ACHN (cell line): ENCODE measurements at places on chromosomes 4 and X.

GRCh38 chr4:6770581-6771228 lies 11.8 kb upstream of the KIAA0232 start:
- no peak for DNase-seq

- no peak for DNase-seq
These were observed 571.5 kb upstream of the AMOT start for GRCh38 chrX:113412106-113412505.

DNA sequence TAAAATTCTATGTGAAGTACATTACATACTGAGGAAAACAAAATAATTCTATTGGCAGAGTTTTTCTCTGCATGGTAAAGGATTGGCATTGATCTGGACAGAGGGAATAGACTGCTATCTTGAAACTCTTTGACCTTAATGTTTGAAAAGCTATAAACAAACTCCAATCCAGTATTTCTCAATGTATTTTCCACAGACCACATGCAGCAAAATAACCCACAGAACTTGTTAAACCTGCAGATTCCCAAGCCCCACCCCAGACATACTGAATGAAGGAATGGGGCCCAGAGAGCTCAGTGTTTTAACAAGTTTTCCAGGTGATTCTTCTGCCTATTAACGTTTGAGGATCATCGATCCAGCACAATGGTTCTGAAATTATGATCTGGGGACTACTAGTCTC lies 15.7 kb downstream of the RNF128 start:
- no peak for DNase-seq

- DNase-seq: no peak
These were observed 119.9 kb upstream of the POF1B start for GRCh38 chrX:85499400-85499799.

DNA sequence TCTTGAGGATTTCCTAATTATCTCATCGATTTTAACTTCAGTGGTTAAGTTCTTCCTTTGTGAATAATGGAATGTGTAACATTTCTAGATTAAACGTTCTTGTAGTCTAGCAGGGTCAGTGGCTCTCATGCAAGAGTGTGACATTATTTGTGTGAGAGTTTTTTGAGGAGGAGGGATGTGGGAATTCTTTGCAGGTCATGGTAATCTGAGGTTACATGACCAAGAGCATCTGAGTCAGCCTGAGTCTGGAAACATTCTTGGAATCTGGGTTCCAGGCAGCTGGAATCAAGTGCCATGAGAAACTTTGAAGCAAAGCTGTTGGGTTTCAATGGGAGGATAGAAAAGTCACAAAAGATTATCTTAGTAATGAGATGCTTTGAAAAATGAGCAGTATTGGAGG lies 49.5 kb downstream of the GK start:
- DNase-seq: no peak

DNA sequence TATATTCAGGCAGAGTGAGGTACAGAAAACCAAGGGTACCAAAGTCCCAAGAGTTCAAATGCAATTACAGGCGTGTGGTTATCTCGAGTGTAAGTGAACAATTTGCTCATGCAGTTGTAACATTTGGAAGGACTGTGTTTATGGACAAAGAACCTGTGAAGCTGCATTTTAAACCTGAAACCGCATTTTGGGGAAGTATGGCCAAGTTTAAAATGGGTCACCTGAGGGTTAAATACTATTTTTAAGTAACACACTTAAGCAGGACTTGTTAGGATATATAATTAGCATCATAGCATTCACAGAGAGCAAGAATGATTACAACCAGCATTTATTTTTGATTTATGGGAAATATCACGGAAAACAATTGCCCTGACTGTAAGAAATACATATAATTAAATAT lies 79.1 kb upstream of the LCORL start:
- no peak for DNase-seq

DNA sequence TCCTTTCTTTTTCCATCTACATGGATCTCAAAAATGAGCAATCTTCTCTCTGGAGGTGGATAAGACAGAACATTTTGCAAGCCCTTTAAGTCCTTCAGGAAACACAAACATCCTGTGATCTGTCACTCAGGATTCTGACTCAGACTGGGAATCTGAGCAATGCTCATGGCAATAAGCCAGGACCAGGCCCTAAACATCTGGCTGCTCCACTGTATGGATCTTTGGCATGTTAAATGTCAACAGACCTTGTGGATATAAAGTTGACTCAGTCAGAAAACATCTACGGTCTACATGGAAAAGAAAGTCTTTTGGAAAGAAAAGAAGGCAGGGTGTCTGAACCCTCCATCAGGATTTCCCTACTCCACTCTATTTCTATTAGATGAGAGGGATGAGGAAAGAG lies 17.8 kb upstream of the CHIC2 start:
- DNase-seq: peak; percentile 92

DNA sequence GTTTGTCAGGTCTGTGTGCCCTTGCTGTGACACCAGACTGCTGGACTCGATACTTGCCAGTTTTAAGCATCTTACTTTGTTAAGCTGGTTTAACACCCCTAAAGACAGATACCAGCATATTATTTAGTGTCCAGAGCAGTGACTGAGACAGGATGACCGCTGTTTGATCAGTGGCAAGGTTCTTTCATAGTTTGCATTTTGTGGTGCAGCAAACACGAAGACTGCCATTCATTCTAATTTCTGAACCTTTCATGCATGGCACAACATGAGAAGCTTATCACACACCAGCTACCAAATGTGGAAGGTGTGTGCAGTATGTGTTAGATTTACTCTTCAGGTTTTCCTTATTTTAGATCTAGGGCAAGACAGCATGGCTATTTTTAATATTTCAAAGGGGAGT lies 28.2 kb downstream of the JADE1 start:
- no peak for DNase-seq

- DNase-seq: no peak
These were observed 269.9 kb upstream of the NRK start for GRCh38 chrX:105552395-105552794.

- DNase-seq: peak; percentile 25
These were observed 310.7 kb downstream of the STK32B start for GRCh38 chr4:5361968-5362367.

DNA sequence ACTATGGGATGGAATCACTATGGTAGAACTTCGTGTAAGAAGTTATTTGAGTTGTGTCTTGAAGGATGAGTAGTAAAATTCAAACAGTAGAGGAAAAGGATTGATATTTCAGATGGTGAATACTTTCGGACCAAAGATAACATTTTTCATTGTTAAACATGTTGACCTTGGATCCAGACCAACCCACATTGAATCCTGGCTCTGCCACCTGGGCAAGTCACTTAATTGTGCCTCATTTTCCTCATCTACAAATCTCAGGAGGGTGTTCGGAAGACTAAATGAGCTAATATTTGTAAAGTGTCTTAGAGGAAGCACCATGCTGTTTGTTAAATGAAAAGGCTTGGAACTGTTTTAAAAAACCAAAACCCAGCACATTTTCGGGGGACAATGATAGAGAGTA lies 1.4 kb upstream of the AIFM1 start:
- DNase-seq: no peak

- no peak for DNase-seq
These were observed 365.8 kb upstream of the PITX2 start for GRCh38 chr4:110988722-110989121.

DNA sequence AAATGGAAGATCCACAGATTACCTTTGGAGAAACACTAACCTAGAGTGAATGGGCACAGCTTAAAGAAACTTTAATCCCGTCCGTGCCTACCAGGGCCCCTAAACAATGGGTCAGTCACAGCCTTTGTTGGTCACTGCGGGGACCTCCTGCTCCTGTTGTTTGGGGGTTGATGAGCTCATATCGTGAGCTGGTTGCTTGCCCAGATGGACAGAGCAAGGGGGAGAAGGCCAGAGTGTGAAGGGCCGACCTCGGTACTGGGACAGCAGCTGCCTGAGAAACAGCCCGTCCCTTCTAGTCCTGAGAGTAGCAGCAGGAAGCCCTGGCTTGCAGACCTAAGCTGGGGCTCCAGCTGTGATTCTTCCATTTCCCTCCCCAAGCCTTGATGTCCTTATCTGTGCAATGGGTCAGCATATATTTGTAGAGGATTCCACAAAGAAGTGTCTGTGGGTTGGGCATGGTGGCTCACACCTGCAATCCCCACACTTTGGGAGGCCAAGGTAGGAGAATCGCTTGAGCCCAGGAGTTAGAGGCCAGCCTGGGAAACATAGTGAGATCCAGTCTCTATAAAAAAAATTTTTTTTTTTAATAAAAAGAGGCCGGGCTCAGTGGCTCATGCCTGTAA lies 69.6 kb upstream of the SLC34A2 start:
- no peak for DNase-seq

DNA sequence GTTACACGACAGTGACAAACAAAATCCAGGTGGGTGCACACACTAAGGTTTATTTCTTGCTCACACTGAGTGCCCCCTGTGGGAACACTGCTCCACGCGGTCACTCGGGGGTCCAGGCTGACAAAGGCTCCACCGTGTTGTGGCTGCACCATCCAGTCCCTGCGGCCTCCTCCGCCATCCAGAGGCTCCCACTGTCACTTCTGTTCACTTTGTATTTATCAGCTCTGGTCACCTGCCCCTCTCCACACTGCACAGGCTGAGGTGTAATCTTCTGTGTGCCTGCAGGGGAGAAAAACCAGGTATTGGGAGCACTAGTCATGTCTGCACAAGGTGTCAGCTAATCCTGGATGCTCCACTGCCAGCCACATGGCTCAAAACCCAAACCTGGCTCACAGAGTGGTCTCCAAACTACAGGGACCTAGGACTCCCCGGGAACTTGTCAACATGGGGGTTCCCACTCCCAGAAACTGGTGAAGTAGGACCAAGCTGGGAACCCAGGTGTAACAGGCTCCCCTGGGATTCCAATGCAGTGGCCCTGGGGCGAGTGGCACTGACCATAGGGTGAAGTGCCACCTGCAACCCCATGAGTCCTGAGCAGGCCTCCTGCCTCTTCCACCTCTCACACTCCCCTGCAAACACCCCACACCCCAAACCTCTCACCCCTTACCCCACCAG lies 25.5 kb downstream of the HMX1 start:
- DNase-seq: no peak

GRCh38 chrX:150680974-150681373 lies 12.2 kb upstream of the MTMR1 start:
- DNase-seq: peak; percentile 5

- peak; percentile 88 for DNase-seq
These were observed 90.8 kb downstream of the IRF2 start for GRCh38 chr4:184383497-184384055.

GRCh38 chr4:73811841-73812240 lies 24.6 kb upstream of the CXCL6 start:
- no peak for DNase-seq

GRCh38 chr4:151676301-151676700 lies 84.5 kb downstream of the GATB start:
- peak; percentile 73 for DNase-seq

GRCh38 chrX:72269671-72270251 lies 7.3 kb downstream of the RPS4X start:
- no peak for DNase-seq

DNA sequence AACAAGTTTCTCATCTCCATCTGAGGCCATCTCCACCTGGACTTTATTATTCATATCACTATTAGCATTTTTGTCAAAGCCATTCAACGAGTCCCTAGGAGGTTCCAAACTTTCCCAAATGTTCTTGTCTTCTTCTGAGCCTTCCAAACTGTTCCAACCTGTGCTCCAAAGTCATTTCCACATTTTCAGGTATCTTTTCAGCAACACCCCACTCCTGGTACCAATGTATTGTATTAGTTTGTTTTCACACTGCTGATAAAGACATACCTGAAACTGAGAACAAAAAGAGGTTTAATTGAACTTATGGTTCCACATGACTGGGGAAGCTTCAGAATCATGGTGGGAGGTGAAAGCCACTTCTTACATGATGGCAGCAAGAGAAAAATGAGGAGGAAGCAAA lies 385.4 kb upstream of the GATB start:
- no peak for DNase-seq

DNA sequence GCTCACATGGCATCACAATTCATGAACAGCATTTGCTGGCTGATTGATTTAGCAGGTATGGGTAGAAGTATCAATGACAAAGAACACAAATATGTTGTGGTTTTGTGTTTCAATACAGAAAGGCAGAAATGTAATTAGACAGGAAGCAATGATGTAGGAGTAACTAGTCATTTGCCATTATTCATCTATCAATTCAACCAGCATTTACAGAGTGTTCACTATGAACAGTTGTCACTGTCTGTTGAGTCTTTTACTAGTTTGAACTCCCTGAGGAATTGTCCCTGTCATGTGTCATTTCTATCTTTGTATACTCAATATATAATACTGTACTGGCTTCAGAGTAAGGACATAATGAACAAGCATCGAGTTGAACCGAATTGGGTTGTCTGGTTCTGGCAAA lies 51.5 kb upstream of the ARHGAP24 start:
- DNase-seq: no peak

GRCh38 chrX:67523932-67524331 lies 19.9 kb upstream of the AR start:
- DNase-seq: no peak

DNA sequence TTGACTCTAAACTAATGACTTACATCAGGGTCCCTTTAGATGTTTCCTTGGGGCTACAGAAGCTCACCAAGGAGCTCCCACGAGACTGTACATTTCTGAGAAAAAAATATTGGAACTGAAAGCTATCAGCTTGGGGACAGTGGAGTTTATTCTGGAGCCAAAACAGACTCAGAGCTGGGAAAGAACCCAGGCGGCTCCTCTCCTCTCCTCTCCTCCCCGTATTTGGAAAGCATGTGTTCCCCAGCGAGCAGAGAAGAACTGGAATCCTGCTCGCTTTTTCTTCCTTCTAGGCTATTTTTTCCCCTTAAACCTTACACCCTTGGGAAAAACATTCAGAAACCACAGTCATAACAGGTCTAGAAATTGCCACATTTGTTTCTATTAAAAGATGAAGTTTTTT lies 4.3 kb upstream of the MAP7D3 start:
- no peak for DNase-seq

GRCh38 chr4:38774181-38774955 lies 8.4 kb downstream of the TLR10 start:
- no peak for DNase-seq

DNA sequence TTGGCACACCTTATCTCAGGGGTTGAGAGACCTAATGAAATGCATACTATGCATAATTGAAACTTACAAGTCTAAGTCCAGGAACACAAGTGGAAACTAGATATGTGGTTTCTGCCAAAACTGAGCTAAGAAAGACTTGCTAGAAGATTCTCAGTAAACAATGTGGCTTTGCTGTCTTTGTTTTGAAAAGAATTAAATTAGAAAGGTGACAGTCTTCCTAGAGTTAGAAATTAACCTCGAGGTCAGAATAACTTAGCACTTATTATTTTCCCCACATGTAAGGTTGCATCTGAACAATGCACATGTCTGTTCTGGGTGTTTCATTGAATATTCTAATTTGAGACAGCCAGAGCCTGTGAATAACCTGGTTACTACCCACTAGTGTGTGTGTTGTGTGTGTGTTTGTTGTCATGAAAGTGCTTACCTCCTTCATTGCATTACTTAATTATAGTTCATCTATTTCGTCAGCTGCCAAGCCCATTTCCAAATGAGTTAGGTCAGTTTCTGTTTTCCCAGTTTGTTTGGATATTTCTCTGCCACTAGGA lies 1.5 kb downstream of the EREG start:
- no peak for DNase-seq
